Astrocyte of the spinal cord (primary cell): ENCODE measurements at places on chromosomes 2 and 18.

- no peak for DNase-seq
Measured at GRCh38 chr2:176142281-176142680, 9.1 kb upstream of the HOXD4 start.

DNA sequence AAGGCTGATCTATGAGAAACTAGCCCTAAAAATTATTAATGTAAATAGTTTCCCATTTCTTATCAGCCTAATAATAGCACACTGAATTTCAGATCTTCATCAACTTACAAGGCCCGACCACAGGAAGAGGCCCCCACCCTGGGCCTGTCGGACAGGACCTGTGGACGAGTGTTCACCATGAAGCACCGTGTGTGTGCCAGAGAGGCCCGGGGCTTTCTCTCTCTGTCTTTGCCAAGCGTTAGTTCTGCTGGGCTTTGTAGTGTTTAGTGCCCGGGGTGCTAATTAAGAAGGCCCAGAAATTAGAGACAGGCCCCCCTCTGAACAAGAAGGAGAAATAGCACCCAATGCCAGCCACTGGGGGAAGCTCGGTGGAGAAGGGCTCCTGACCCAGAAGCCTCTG is 265.7 kb downstream of the TWIST2 start:
- DNase-seq: no peak

DNA sequence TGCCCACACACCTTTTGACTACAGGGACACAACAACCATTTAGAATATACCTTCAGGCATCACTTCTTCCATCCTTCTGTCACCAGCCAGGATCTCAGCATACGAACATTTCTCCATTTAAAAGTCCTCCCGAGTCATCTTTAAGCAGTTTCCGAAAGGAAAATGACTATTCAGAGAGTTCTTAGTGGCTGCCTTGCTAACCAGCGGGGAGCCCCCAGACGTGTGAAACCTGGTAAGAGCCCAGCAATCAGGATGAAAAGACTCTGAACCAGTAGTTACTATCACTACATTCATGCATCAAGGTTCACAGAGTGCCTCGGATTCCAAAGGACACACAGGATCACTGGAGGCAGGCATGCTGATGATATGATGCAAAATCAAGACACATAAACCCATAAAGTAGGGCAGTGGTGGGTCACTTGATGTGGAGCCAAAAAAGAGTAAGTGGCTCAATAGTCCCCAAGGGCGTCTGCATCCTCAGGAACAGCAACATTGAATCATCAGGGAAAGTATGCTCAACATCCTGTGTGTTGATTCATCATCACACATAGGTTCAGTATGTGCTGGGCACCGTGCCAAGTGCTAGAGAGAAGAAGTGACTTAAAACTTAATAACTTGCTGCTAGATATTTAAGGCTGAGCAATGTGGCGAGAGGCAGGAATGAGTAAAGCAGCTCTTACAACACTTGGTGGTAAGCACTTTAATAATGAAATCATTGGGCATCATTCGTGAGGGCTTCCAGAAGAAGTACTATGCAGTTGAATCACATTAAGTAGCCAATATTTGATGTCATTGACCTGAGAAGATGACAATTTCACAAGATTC is 4.4 kb downstream of the CCL20 start:
- DNase-seq: peak; percentile 100

DNA sequence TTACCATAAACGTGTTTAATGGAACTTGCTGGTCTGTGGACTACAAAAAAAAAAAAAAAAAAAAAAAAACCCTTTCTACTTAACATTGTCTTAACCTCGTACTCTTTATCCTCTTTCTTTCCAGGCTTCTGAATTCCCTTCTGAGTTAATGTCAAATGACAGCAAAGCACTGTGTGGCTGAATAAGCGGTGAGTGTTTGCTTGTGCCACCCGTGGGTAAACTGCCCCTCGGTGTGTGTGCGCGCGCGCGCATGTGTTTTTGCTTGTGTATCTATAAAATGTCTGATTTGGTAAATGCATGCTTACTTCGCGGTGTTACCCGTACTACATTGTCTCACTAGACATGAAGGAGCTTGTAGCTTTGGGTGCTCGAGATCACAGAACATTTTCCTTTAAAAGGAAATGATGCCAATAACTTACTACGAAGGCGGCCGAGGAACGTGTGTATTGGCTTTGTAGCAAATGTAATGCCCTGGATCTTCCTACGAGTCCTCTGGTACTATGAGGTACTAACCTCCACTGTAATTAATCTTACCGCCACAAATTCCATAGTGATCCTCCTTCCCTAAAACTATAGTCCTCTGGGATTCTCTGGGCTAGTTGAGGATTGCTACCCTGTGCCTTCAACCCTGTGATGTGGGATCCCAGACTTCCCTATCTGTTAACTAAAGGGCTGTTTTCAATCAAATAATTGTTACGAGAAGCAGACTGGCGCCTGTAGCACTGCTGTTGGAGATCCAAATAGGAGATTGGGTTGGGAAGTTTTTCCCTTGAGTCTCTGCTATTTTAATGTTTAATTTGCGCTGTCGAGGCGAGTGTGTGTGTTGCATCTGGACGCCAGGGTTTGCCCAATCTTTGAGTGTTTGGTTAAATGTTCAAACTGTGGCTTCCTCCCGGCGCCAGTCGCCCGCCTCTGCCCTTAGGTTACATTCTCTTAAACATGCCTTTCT is 1.1 kb downstream of the ID2 start:
- peak; percentile 57 for DNase-seq

DNA sequence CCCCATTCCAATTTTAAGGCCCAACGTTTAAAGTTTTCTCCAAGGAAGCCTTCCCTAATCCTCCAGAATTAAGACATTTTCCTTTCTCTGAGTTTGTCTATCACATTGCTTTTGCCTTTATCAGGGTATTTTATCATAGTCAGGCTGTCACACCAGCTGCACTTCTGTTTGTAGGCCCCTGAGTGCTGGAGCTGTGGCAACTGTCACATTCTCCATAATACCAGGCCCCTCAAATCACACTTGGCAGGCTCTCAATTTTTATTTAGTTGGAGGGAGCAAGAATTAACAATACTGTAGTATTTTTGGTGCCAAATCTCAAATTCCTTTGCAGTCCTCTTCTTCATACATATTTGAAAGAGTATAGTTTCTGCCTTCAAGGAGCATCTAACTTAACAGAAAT is 122.2 kb downstream of the FSHR start:
- DNase-seq: no peak

GRCh38 chr2:184599872-184600222 is 1.5 kb downstream of the ZNF804A start:
- peak; percentile 53 for DNase-seq

DNA sequence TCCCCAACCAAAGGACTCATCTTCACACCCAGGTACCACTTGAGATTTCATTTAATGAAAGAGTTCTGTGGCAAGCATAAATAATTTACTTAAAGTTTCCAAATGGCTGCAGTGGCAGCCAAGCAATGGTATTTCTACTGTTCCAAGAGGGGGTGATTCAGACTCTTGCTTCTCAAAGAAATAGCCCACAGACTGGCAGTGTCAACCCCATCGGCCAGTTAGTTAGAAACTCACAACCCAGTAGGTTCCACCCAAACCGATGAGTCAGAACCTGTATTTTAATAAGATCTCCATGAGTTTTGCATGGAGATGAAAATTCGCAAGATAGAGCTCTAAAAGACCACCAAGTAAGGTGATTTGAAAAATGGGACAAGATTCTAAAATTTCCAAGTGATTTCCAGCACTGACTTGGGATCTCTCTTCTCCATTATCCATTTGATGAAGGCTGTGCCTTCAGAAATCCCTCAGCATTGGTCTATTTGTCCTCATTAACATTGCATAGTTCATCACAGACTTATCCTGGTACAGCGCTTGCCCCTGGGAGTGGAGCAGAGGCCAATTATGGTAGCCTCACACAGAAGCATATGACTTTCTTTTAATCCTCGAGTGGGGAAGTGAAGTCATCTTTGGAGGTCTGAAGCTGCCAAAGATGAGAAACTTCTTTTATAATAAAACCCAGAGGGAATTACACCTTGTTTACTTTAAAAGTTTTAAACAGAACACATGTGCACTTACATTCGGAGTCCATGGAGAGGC is 361.4 kb upstream of the ID2 start:
- no peak for DNase-seq

DNA sequence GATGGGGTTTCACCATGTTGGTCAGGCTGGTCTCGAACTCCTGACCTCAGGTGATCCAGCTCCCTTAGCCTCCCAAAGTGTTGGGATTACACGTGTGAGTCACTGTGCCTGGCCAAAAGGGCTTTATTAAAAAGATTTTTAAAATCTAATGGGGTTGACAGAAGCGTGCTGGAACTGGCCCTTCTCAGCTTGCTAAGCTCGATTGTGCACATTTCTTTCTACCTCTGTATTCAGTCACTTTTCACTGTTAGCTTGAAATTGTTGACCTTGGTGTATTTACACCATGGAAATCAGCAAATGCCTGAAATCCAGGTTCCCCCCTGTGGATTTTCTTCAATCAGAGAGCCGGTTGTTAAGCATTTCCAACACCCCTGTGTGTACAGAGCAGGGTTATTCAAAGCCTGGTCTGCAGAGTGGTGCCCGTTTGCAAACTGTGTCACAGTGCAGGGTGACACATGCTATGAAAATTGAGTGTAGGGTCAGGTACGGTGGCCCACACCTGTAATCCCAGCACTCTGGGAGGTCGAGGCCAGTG is 140.2 kb downstream of the TGIF1 start:
- DNase-seq: no peak

- DNase-seq: no peak
Measured at GRCh38 chr18:10951631-10952544, 197.5 kb downstream of the PIEZO2 start.

DNA sequence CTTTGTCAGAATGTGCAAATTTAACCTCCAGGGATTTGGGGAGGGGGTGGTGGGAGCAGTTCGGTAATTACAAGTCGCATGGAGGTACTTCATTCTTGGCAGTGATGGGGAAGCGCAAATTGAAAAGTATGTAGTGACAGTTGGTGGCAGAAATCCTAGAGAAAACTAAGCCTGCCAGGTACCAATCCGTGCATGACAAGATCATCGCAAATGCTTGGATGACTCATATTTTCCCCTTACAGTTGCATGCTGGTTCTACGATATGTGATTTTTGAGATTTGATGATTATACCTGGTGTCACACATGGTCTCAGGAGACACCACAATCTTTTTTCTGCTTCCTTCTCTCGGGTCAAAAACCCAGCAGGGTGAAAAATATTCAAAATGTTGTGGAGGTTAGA is 479.7 kb upstream of the ID2 start:
- DNase-seq: no peak

DNA sequence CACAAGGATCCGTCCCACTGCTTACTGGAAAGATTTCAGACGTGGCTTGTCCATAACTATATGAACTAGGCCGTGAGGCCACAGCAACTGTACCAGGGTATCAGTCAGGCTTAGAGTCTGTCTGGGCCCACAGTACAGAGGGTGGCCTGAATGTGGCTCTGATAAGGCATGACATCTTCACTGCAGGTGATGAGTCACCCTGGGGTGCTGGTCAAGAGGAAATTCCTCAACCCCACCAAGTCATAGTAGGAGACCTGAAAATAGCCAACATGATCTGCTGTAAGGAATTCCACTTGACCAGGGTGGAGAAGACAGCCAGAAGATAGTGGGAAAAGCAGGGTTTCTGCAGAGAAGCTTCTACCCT is 107.7 kb downstream of the INHBB start:
- DNase-seq: no peak

GRCh38 chr2:52390651-52391050 is 1358.7 kb upstream of the NRXN1 start:
- DNase-seq: peak; percentile 13

DNA sequence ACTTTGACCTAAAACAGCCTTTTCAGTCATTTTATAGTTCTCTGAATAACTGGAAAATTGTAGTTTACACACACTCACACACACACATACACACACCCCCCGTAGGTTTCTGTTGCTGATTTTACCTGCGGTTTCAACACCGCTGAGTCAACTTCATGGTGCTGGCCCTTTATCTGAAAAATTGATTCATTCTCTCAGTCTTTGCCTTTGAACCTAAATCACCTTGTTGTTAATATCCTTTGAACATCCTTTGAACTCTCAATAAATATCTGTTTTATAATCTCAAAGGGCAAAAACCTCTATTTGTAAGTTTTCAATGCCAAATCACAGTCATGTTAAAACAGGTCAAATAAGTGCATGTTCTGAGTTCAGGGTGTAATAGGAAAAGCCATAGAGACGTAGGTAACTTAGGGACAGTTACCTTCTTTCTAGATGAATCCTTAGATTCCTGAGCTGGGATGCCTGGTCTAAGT is 109.0 kb upstream of the BZW1 start:
- DNase-seq: no peak

DNA sequence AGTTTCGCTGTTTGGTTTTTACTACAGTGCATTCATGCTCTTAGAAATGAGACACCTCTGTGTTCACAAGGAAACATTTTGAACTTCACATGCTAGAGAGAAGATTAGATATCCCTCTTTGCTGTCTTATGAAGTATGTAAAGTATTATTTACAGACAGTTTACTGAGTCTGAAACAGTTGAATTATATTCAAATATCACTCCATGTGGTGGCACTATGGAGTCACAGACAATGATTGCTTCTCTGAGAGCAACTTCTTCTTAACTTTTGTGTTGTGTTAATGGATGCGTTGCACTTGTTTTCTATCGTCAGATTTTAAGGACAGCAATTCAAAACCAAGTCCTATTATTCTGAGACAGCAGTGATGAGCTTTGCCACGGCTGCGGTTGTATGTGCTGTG is 823.6 kb downstream of the GALR1 start:
- no peak for DNase-seq

GRCh38 chr18:5380586-5380985 is 85.1 kb upstream of the ZBTB14 start:
- DNase-seq: no peak

GRCh38 chr18:31500051-31500688 is 2.2 kb downstream of the DSG2 start:
- DNase-seq: no peak

- DNase-seq: no peak
Measured at GRCh38 chr2:186058614-186059013, 320.0 kb downstream of the FSIP2 start.

GRCh38 chr2:24920809-24921441 is 888 bp upstream of the ADCY3 start:
- no peak for DNase-seq

- DNase-seq: no peak
Measured at GRCh38 chr18:10285283-10285640, 169.2 kb upstream of the APCDD1 start.

GRCh38 chr2:221434142-221434541 is 138.0 kb downstream of the EPHA4 start:
- peak; percentile 10 for DNase-seq

DNA sequence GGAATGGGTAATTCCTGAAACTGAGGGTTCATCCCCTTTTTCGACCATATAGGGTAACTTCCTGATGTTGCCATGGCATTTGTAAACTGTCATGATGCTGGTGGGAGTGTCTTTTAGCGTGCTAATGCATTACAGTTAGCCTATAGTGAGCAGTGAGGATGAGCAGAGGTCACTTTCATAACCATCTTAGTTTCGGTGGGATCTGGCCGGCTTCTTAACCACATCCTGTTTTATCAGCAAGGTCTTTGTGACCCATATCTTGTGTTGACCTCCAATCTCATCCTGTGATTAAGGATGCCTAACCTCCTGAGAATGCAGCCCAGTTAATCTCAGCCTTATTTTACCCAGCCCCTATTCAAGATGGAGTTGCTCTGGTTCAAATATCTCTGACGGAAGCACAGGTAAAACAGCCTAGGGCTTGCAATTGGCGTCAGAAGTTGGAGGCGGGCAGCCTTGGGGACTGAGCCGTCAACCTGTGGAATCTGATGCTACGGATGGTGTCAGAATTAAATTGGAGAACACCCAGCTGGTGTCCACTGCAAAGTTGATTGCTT is 19.5 kb downstream of the RALBP1 start:
- no peak for DNase-seq

- DNase-seq: no peak
Measured at GRCh38 chr2:72713857-72714256, 112.0 kb downstream of the EXOC6B start.
